ENCODE measurements at places on chromosomes 2 and 18.

DNA sequence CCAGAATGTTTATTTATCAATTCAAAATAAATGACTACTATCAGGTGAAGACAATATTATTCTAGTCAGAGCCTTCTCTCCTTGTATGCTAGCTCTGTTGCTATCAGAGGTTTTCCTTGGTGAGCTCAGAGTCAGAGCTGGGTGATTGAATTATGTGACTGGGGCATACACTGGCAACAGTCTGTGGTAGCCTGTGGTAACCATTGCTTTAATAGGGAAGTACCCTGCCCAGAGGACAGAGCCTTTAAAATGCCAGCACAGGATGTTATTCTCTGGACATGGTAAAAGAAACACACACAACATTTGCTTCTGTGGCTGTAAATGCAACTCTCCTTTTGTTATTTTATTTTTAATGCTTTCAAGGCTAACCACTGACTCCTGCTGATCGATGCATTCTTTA lies 124.7 kb downstream of the PPP1R1C start:
- no peak for DNase-seq

- no peak for DNase-seq
Observed at GRCh38 chr2:7572450-7572849, 655.2 kb downstream of the RNF144A start.

GRCh38 chr2:25402477-25402876 lies 60.8 kb upstream of the DNMT3A start:
- no peak for DNase-seq

- DNase-seq, result no peak
Observed at GRCh38 chr2:155060896-155061295, 362.4 kb downstream of the KCNJ3 start.

DNA sequence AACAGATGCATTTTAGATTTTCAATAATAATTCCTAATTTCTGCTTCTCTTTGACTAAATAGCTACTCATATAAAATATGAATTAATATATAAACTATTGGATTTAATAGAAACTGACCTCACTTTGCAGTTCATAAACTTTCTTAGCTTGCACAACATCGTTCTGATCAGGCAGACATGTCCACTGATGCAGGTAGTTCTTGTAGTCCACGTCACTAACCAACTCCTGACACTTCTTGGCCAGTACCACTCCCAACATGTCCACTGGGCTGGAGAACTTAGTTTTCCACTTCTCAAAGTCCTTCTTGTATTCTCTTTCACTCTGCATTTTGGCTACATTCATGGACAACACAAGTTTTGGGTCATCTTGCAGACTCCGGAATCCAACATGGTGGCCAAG lies 83.8 kb downstream of the NEB start:
- no peak for DNase-seq

GRCh38 chr2:136164280-136164776 lies 46.4 kb upstream of the CXCR4 start:
- DNase-seq, result no peak

DNA sequence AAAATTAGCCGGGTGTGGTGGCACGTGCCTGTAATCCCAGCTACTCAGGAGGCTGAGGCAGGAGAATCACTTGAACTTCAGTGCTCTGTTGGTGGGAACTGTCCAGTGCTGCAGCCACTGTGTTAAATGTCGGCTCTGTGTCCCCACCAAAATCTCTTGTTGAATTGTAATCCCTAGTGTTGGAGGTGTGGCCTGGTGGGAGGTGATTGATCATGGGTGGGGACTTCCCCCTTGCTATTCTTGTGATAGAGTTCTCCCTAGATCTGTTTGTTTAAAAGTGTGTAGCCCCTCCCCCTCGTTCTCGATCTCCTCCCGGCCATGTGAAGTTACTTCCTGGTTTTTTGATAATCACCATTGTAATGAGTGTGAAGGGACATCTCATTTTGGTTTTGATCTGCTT lies 9.8 kb upstream of the RPL31 start:
- no peak for DNase-seq

DNA sequence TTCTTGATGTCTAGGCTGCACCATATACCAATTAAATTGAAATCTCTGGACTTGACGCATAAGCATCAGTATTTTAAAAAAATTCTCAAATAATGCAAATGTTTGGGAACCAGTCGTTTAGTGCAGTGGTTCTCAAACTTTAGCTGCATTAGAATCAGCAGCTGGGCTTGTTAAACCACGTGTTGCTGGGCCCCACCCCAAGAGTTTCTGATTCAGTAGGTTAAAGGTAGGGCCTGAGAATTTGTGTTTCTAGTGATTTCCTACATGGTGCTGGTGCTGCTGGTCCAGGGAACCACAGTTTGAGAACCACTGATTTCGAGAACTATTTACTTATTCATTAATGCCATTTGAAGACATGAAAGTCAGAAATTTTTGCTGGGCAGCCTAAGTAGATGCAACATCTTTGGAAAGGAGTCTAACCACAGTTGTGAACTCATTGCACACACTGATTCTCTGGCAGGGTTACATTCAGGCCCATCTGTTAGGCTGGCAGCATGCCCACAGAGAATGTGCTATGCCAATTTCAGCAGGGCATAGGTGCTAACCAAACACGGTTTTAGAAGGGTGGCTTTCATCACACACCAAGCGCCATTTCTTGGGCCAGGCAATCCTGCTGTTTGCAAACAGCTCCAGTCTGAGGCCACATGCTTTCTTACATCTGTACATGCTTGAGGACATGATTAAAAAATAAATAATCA lies 26.4 kb upstream of the ATP5MC3 start:
- DNase-seq, result no peak

All from IMR-90 (cell line).